ENCODE measurements at places on chromosomes 6 and 20.

GRCh38 chr6:129599467-129599866, 110.5 kb downstream of the ARHGAP18 start:
- no peak for DNase-seq

GRCh38 chr6:101776919-101777350, 383.4 kb downstream of the GRIK2 start:
- no peak for DNase-seq

DNA sequence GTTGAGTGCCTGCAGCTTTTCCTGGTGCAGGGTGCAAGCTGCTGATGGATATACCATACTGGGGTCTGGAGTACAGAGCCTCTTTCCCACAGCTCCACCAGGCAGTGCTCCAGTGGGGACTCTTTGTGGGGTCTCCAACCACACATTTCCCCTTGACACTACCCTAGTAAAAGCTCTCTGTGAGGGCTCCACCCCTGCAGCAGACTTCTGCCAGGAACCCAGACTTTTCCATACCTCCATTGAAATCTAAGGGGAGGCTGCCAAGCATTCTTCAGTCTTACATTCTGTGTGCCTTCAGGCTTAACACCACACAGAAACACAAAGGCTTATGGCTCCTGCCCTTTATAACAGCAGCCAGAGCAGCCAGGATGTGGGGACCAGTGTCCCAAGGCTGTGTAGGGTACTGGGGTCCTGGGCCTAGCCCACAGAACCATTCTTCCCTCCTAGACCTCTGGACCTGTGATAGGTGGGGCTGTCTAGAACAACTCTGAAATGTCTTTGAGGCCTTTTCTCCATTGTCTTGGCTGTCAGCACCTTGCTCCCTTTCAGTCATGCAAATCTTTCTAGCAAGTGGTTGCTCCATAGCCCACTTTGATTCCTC, 65.7 kb downstream of the TBXT start:
- DNase-seq = no peak

DNA sequence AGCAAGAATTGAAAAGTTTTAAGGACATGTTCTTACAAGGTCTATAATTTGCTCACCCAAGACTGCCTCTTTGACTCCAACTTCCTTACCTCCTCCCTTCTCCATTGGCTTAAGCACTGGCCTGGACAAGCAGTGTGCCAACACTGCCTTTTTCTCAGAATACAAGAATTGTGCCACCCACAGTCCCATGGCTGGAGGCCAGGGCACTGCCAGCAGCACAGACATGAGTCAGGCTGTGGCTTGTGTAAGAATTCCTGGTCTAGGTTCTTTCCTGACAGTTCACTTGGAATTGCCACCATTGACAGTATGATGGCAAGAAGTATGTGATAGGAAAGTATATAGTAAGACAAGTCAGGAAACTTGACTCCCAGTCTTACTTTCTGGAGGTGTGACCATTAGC, 202.7 kb upstream of the MARCKS start:
- no peak for DNase-seq

DNA sequence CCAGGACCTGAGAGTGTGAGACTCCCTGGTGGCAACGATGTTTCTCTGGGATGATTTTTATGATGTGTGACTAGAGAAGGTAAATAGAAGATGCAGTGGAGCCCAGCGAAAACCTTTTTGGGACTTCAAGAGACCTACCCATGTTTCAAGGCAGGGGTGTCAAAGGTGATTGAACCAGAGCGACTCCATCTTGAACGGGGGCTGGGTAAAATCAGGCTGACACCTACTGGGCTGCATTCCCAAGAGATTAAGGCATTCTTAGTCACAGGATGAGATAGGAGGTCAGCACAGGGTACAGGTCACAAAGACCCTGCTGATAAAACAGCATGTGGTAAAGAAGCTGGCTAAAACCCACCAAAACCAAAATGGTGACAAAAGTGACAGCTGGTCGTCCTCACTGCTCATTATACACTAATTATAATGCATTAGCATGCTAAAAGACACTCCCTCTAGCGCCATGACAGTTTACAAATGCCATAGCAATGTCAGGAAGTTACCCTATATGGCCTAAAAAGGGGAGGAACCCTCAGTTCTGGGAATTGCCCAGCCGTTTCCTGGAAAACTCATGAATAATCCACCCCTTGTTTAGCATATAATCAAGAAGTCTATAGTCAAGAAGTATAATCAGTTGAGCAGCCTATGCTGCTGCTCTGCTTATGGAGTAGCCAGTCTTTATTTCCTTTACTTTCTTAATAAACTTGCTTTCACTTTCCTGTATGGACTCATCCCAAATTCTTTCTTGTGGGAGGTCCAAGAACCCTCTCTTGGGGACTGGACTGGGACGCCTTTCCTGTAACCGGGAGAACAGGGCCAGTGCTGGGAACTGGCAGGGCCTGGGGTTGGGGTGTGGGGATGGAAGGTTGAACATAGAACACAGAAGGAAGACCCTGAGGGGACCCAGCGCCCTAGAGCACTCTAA, 526.4 kb downstream of the QKI start:
- DNase-seq = no peak

- no peak for DNase-seq
Measured at GRCh38 chr6:53335224-53335994, 13.3 kb downstream of the ELOVL5 start.
